Activated T-cell treated with anti-CD3 and anti-CD28 coated beads for 24 hours (primary cell): ENCODE measurements at places on chromosomes 16 and 17.

GRCh38 chr17:59716427-59716826, 9.0 kb downstream of the VMP1 start:
- DNase-seq, result no peak

- no peak for DNase-seq
Observed at GRCh38 chr17:76909971-76910760, 42.0 kb downstream of the MGAT5B start.

DNA sequence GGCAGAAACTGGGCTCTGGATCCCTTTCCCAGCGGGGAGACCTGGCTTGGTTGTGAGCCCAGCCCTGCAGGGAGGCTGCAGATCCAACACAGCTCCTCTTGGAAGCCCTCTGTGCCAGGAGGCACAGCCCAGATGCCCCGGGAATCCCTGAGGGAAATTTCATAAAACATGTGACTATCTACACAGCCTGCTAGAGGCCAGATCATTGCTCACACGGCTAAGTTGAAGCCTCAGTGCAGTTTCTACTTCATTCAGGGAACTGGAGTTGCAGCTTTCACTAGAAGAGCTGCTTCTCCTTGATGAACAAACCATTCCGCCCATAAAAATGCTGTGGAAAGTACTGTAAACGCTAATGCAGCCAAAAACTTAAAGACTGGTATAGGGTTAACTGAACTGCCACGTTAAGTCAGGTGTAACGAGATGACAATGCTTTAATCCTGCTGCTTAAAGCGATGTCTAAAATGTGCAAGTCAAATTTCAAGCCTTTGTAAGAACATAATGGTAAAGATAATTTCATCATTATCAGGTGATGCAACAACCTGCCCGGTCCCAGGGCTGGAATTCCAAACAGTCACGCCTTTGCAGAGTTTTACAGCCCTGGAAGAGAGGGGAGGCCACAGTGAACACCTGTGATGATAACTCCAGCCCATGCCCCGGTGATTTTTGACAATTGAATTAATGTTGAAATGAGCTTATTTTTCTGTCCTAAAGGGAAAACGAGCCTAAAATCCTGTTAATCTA, 172.5 kb downstream of the ZFHX3 start:
- no peak for DNase-seq

DNA sequence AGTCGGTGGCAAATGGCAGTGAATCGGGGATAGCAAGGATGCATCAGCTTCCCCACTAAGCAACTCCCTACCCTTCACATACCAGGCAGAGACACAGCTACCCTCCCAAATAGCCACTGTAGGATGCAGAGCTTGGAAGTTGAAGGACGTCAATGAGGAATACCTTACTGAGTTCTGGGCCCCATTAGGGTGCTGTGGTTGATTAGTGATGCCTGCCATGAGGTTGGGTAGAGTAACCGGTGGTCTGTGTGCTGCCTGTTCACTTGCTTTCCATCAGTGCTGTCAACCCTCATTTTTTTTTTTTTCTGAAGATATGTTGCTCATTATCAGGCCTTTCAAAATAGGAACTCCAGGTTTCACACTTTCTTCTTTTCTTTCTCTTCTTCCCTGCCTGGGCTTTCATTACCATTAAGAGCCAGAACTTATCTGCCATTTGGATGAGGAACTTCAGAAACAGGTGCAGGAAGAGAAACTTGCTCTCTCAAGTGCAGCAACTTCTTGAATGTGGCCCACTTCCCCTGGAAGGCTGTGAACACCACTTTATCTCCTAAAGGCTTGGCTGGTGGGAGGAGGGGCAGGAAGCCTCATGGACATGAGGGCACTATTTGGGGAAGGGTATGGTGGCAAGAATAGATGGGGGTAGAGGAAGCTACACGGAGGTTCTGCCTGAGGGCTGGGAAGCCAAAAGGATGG, 183.5 kb downstream of the NTN1 start:
- DNase-seq, result no peak

- peak; percentile 54 for DNase-seq
Observed at GRCh38 chr17:57995076-57995956, 7.3 kb upstream of the VEZF1 start.

- peak; percentile 11 for DNase-seq
Observed at GRCh38 chr16:56424791-56425438, 430 bp downstream of the AMFR start.

GRCh38 chr16:87492291-87492630, 563 bp downstream of the ZCCHC14 start:
- DNase-seq, result no peak

- DNase-seq, result no peak
Observed at GRCh38 chr17:66747578-66748275, 87.2 kb upstream of the CACNG5 start.

DNA sequence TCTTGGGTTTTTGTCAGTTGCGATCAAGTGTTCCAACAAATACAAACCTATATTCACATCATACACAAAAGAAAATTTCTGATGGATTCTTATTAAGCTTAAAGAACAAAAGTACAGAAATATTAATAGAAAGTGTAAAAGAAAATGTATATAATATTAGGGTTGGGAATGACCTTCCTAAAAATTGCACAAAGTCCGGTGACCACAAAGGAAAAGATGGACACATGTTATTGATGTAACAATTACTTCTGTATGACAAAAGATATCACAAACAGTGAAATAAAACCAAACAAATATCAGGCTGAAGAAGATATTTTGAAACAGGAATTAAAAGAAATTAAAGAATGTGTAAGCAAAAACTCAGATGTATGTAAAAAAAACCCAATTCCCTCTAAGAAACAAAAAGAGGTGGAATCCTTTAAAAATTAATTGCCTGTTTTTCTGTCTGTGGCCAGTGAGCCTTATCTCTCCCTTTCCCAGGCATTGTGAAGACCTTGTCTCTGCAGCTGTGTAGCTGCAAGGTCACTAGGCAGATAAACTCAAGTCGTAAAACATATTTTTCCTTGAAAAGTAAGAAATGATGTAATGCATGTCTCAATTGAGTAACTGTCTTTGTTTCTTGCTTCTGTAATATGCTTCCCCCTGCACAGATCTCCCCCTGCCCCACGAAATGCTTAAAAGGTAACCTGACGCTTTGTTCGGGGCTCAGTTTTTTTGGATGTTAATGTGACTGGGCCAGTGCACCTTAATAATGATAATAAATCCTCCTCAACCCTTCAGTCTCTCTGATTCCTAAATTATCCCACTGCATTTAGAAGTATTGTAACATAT, 2.8 kb downstream of the ST6GALNAC1 start:
- no peak for DNase-seq

DNA sequence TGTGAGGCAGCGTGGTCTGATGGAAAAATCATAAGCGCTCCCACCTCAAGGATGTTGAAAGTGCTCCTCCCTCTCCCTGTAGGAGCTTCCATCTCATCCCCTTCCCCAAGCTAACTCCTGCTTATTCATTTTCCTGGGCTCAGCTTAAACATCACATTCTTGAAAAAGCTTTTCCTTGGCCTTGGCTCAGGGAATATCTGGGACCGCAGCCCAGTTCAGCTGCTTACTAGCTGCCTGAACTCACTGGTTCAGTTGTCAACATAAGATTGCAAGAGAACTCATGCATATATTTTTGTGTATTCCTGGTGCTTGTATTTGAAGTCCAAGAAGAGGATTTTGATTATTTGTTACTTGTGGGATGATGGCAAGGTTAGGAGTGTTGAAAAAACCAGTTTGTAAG, 91.5 kb downstream of the UTP18 start:
- no peak for DNase-seq

DNA sequence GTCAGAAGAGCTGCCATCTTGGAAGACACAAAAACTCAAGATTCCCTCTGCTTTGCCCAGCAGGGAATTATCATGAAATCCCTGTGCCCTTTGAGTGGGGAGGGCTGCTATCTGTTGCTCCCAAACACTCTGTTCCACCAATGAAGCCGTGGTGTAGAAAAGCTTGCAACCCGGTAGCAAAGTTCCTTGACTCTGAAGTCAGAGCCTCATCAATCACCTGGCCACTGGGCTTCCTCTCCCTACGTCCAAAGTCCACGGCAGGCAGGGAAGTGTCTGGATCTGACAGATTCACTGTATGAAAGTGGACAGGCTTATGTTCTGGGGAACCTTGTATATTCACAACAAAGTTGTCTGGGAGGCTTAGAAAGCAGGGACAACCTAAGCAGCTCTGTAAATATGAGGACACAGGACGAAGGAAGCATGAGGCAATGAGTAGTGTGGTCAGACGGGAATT, 343.3 kb downstream of the SLC39A11 start:
- DNase-seq, result no peak

GRCh38 chr16:48501516-48502377, 108.2 kb downstream of the N4BP1 start:
- no peak for DNase-seq

- DNase-seq, result no peak
Observed at GRCh38 chr16:85422196-85422631, 190.9 kb upstream of the GSE1 start.

- DNase-seq, result no peak
Observed at GRCh38 chr16:54211203-54211602, 75.4 kb downstream of the IRX3 start.
